ENCODE measurements at places on chromosomes 4 and X.

DNA sequence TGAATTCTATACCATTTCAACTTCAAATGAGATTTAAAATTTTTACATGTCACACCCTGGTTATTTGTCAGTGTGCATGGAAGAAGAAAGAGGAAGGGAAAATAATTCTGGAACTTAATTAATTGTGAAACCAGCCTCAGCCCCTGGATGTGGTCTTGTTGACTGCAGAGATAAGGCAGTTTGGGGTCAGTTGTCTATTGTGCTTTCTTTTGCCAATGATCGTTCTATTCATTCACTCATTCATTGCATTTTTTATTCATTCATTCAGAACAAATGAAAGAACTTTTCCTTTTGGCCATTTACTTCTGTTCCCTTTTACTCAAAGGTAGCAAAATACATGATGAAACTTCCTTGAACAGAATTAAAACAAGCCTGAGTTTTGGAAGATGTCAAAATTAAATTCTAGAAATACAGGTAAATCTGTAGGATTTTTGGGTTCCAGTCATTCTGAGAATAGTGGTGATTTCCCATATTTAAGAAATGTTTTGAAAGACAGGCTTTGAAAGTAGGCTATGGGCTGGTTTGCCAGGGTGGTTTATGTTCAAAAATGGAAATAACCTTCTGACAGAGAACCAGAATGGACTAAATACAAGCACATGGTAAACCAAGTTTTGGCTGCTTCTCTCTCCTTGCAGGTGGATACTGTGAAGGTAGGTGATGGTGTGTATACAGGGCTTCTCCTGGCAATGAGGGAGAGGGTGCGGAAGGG lies 35.7 kb downstream of the PARM1 start:
- DNase-seq: no peak

- no peak for DNase-seq
These were observed 45.7 kb upstream of the PRSS12 start for GRCh38 chr4:118398226-118399090.

- DNase-seq: no peak
These were observed 3.9 kb downstream of the FBXO8 start for GRCh38 chr4:174279433-174280155.

GRCh38 chr4:113026556-113026955 lies 22.9 kb upstream of the ANK2 start:
- no peak for DNase-seq

DNA sequence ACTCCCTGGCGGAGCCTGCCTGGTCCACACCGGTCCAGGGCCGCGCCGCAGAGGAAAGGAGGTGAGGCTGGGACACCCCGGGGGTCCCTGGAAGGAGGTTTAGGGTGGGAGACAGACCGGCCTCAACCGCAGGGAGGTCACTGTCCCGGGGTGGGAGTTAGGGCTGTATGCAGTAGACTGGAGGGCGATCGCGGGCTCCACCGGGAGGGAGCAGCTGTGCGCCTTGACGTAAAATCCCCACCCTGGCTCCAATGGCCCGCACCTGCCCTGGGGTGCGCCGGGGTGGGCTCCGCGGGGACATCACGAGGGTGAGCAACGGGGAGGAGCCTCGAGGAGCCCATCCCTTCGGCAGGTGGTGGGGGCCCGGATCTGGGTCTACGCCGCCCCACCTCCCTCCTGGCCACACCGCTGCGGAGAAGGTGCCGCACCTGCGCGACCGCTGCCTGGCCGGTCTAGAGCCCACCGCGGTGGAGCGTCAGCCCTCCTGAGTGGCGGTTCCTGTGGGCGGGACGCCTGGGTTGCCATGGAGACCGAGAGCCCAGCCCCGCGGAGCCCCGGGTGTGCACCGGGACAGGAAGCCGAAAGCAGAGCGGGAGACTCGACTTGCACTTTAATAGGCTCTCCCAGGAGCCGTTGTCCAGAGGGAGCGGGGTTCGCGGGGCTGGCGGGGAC lies 105.1 kb downstream of the ADRA2C start:
- DNase-seq: no peak

DNA sequence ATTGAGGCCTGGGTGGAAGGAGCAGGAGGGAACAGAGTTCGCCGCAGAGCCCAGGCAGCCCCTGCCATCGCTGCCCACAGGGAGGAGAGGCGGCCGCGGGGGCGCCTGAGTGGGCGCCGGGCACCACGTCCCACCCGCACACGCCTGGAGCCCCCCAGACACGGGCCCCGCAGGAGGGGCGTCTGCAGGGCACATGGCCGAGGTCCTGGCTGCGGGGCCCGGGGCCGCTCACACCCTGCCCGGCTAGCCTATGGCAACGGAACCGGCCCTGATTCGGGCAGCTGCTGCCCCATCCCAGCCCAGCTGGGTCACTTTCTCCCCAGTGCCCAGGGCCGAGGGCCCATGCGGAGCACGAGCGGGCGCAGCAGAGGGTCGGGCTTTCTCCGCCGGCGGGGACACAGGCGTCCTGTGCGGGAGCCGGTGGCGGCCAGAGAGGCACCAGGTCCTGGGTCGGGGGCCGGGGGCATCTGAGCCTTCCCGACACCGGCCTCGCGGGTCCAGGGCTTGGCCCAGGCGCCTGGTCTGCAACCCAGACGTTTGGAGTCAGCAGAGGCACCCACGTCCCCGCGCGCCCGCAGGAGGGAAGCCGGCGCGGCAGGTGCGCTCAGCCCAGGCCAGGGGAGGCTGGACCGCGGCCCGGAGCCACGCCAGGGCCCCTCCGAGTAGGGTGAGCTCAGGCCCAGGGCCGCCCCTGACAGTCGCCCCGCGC lies 91.2 kb downstream of the FAM53A start:
- DNase-seq: no peak

- no peak for DNase-seq
These were observed 172.4 kb upstream of the SCML1 start for GRCh38 chrX:17564689-17565409.

- no peak for DNase-seq
These were observed 40.0 kb upstream of the IRF2 start for GRCh38 chr4:184514121-184514988.

DNA sequence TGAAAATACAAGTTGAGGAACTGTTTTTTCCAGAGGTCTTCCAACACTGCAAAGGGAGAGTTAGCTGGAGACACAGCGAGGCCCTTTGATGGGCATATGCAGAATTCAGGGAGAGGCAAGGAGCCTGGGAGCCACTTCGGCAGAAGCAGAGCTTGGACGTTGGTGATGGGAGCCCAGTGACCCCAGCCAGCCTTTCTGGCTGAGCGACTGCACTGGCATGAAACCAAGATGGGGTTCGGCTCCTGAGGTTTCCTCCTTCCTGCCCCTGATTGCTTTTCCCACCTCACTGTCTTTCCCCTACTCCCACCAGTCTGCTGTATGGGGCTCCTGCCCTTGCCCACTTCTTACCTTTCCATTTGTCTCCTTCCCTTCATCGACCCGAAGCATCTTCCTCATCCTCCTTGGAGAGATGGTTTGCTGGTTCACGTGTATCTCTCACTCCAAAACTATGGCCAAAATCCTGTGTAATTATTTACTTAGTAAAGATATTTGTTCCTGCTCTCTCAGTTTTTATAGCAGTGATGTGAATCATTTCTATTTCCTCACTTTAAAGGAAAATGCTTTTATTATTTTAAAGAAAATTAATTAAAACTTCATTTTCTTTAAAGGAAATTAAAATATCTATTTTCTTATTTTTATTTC lies 100.5 kb downstream of the NFKB1 start:
- DNase-seq: no peak

GRCh38 chr4:103400405-103400804 lies 202.3 kb upstream of the CENPE start:
- no peak for DNase-seq

DNA sequence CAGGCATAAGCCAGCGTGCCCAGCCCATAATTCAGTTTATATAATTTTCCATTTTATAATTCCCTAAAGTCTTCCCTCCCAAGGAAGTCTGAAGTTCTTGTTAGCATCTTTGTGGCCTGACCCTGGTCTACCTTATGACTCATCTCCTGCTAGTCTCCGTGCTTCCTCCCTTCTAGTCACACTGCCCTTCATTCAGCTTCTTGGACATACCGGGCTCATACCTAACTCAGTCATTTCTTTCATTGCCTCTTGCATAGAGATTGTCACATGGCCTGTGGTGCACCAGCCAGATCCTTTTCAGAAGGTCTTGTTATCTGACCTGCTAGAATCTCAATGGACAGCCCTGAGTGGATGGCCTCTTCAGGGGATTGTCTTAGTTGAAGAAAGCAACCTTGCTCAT lies 22.8 kb upstream of the MAML3 start:
- no peak for DNase-seq

DNA sequence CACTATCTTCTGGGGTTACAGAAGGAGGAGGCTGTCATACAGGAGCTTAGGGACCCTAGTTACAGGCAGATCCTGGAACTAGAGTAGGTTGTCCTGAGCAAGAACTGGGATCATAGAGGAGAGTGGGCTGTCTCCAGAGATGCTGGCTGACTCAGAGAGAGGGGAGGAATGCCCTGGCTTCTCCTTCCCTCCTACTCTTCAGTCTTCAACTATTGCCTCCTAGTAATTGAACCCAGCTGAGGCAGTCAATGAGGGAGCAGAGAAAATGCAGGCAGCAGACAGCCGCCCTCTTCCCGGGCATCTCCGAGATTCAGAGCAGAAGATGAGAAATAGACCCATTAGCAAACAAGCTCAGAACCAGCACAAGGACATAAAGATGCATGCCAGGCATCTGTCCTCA lies 118.3 kb upstream of the PDE5A start:
- DNase-seq: no peak

DNA sequence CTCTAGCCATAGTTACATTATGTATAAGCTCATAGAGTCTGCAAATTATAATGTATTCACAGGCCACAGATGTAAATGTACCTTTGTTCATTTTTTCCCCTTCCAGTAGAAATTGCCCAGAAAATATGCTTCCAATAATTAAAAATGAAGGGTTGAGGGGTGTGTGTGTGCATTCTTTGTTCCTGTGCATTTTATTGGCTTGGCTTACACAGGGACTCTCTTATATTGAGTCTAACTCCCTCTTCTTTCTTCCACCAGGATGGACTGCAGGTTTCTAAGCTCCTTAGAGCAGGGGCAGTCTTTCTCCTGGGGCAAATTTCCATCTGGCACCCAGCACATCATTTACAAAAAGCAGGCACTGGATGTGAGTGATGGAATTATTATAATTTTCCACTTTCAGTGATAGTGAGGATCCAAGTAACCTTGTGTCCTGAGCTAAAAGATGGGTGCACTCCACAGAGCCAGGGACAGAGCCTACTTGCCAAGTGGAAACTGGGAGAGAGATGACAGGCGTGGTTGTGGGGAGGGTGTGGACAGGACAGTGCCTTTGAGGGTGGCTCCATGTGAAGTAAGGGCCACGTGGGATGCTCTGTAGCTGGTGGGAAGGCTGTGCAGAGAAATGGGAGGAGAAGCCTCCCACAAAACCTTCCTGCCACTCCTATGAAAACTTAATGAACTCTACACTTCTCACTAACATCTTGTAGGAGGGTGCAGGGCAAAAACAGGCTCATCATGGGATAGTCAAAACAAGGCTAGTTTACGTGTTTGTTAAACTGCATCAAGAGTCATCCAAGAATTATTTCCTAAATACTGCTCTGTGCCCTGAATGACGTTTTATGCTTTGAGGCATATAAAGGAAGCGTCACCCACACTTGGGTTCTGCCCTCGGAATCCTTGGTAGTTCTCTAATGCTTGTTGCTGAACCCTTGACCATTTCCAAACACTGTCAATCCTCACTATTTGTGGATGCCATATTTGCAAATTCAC lies 16.0 kb downstream of the IGFBP7 start:
- no peak for DNase-seq

- no peak for DNase-seq
These were observed 949.9 kb downstream of the TECRL start for GRCh38 chr4:63459329-63459728.

DNA sequence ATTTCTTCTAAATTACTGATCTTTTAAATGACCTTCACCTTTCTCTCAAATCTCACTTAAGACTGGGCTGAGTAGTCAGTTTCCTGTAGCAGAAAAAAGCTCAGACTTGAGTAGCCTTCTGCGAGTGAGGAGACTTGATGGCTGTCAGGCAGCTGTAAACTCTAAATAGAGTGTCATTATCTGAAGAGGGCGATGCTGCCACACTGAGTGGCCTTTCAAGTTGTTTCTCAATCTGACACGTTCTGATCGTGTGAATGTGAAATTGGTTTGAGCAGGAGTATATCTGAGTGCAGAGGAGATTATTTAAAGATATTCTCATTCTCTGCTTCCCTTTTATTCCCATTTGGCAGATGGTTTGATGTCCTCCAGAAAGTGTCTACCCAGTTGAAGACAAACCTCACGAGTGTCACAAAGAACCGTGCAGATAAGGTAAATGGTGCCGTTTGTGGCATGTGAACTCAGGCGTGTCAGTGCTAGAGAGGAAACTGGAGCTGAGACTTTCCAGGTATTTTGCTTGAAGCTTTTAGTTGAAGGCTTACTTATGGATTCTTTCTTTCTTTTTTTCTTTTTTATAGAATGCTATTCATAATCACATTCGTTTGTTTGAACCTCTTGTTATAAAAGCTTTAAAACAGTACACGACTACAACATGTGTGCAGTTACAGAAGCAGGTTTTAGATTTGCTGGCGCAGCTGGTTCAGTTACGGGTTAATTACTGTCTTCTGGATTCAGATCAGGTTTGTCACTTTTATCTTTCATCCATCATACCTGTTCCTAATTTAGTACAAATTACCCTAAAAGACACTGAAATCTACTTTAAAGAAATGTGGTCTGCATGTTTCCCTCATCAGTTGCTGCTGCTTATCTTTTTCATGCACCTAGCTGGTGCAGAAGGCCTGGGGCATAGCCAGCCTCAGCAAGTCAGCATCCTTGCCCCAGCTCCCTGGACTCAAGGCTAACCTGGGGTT lies 74.3 kb upstream of the MSANTD1 start:
- no peak for DNase-seq

- no peak for DNase-seq
These were observed 1.0 kb upstream of the DAPP1 start for GRCh38 chr4:99815597-99816011.

- no peak for DNase-seq
These were observed 450.6 kb downstream of the SH2D1A start for GRCh38 chrX:124796989-124797388.

DNA sequence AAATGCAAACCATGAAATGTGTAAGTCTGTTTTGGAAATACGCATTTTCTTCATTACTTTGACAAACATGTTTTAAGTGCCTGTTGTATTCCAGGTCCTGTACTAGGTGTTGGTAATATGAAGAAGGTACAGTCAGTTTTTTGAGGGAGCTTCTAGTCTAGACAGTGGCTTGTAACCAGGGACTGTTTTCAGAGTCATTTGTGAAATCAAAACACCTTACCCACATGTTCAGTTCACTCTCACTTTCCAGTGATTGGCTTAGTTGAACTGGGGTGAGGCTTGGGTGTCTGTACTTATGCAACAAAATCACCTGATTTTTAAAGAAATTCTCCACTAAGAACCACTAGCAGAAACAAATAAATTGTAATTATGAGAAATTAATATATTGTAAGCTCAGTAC lies 16.4 kb downstream of the DCLK2 start:
- DNase-seq: no peak

DNA sequence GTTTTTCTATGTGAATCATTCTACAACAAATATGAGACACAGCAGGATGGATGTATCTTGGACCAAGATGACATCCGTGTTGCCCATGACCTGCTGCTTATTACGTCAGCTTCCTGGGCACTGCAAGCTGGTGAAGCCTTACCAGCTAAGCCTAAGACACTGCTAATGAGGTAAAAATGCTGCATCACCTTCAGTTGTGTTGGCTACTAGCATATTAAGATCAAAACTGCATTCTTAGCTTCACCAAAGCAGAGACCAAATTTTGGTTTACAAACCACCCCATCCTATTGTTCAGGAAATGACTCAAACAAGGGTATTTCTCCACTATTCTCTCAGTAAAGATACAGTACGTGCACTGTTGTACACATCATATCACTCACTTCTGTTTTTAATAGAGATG lies 50.3 kb downstream of the MAML3 start:
- DNase-seq: no peak

- DNase-seq: no peak
These were observed 57.0 kb upstream of the GPR78 start for GRCh38 chr4:8523175-8523574.
